ENCODE measurements at places on chromosomes 7 and 10.

DNA sequence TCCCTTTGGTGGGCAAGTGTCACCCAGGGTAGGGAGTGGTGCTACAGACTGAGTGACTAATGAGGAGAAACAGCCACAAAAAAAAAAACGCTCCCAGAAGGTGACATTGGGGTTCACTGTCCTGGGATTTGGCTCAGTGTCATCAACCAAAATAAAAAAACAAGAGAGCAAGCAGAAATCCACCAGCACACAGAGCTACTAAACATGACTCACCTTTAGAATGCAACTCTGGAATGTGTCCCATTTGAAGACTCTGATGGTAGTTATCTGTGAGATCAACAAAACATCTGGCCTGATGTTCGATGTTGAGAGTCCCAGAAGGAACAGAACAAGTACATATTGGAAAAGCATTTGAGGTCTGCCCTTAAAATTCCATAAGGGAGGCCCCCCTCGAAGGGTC lies 200.3 kb upstream of the LYZL2 start:
- no peak for DNase-seq

GRCh38 chr10:11898033-11898371 lies 74.8 kb downstream of the PROSER2 start:
- no peak for DNase-seq

- DNase-seq = no peak
Measured at GRCh38 chr10:101938305-101939007, 94.9 kb upstream of the KCNIP2 start.

- DNase-seq = peak; percentile 30
Measured at GRCh38 chr10:100346351-100346764, 675 bp upstream of the SCD start.

DNA sequence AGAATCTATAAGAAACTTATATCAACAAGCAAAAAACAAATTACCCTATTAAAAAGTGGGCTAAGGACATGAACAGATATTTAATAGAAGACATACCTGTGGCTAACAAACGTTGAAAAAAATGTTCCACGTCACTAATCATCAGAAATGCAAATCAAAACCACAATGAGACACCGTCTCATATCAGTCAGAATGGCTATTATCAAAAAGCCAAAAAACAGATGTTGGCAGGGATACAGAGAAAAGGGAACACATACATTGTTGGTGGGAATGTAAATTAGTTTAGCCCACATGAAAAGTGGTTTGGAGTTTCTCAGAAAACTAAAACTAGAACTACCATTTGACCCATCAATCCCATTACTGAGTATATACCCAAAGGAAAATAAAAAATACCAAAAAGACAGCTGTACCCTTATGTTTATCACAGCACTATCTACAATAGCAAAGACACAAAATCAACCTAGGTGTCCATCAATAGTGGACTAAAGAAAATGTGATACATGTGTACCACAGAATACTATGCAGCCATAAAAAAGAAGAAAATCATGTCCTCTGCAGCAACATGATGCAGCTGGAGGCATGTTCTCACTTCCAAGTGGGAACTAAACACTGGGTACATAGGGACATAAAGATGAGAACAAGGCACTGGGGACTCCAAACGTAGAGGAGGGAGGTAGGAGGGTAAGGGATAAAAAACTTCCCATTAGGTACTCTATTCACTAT lies 83.8 kb upstream of the TMEM168 start:
- DNase-seq = no peak

GRCh38 chr7:4434306-4434705 lies 247.8 kb upstream of the FOXK1 start:
- no peak for DNase-seq

GRCh38 chr7:92645114-92646061 lies 55.2 kb upstream of the FAM133B start:
- no peak for DNase-seq

GRCh38 chr10:35762311-35763030 lies 120.4 kb upstream of the FZD8 start:
- no peak for DNase-seq

DNA sequence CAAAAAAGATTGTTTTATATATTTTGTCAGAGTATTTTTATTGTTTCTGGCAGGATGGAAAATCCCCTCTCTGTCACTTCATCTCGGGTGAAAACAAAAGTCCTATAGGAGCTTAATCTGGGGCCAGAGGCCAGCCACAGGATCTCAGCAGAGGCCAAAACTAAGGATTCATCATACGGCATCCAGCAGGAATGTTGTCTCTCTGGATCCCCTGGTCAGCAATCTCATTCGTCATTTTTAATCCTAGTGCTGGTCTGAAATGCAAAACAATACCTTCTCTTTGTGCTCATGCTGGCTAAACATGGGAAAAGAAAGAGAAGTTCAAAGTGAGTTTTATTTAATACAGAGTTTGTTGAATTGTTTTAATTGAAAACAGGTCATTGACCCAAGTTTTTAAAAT lies 482.5 kb upstream of the AUTS2 start:
- no peak for DNase-seq

DNA sequence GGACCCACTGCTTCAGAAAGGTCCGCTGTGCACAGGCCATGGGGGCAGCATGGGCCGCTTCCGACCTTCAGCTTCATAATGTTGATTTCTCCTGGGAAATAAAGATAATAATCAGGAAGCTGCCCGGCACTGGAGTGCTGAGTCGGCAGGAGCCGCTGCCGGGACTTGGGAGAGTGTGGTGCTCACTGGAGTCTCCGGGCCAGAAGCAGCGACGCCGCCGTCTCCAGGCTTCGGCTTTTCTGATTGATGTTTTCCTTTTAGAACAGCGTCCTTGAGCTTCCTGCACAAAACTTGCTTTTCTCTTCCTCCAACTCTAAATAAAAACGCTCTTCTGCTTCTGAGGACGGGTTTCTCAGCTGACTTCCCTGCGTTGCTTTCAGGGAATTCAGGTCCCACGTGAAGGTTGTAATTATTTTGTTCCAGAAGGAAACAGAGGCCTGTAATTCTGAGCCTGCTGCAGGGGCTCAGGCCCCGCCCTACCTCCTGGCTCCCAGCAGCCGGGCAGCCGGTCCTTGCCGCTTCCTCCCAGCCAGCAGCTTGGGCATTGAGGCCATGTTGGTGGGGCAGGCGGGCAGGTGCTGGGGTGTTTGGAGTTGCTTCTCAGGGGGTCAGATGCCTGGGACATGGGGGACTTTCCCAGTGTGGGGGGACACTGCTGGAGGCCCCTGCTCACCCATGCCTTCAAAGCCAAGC lies 14.7 kb downstream of the PWWP2B start:
- no peak for DNase-seq

GRCh38 chr7:77416621-77417371 lies 647 bp upstream of the GSAP start:
- DNase-seq = peak; percentile 53

DNA sequence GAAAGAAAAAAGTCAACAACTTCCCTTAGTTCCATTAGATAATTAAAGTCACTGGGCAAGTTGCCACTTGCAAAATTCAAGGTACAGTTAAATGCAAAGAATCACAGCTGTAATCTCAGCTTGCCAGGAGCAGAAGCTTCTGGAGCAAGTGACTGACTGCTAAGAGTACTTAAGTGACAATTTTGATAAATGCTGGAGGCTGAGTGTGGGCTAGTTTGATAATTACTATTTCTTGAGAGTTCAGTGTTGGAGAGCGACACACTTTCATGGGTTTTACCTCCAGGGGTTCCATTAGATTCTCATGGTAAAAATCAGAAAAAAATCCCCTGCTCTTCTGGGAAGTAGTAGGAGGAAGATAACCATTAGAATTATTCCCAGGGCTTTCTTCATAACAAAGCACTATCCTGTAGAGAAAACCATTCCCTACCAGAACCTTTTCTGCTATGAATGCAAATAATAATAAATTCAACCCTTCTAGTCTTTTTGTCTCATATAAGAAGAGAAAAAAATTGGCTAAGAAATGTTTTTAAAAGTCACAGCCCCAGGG lies 486.3 kb downstream of the POM121L12 start:
- no peak for DNase-seq

DNA sequence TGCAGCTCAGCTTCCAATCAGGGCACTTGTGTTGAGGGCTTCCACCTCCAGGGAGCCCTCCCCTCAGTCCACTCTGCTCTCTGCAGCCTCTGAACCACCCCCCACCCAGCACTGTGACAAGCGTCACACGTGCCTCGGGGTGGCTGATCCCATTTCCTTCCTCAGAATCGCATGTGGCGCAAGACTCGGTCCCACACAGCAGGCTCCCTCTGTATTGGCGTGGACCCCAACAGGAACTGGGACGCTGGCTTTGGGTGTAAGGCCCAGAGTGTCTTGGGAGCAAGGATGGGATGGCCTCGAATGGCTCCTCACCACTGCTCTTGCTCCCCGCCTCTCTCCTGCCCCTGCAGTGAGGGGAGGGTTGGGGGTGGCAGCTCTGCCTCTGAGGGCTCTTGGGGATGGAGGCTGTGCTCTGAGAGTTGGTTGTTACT lies 4.1 kb downstream of the CPA1 start:
- no peak for DNase-seq

GRCh38 chr7:88670536-88670935 lies 89.0 kb upstream of the ZNF804B start:
- no peak for DNase-seq

DNA sequence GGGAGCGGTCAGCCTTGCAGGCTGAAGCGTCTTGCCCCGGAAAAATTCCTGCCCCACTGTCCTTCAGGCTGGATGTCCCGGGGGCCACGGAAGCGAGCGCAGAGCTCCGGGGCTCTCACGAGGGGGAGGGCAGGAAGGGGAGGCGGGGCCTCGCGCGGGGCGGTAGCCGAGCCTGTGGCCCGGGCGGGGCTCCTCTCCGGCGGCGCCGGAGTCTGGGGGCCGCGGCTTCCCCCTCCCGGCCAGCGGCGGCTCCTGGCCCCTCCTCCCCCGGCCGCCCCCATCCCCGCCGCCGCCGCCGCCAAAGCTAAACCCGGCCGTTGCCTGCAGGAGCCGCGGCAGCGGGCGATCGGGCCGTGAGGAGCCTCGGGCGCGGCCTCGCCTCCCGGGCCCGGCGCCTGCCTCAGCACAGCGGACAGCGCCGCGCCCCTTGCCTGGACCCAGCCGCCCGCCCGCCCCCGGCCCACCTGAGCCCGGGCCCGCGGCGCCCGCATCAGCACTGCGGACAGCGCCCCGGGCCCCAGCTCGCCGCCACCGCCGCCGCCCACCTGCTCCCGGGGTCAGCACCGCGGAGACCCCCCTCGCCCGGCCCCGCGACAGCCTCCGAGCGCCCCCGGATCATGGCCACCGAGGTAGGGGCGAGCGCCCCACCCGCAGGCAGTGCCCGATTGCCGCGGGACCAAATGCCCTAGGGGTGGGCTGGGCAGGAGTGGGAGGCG lies at the start of gene GOLGA7B:
GOLGA7B (plus strand) TSS at position 157 of the 716 bp plus-strand sequence; CDS start at position 618, 461 bp downstream.
- DNase-seq = peak; percentile 7

DNA sequence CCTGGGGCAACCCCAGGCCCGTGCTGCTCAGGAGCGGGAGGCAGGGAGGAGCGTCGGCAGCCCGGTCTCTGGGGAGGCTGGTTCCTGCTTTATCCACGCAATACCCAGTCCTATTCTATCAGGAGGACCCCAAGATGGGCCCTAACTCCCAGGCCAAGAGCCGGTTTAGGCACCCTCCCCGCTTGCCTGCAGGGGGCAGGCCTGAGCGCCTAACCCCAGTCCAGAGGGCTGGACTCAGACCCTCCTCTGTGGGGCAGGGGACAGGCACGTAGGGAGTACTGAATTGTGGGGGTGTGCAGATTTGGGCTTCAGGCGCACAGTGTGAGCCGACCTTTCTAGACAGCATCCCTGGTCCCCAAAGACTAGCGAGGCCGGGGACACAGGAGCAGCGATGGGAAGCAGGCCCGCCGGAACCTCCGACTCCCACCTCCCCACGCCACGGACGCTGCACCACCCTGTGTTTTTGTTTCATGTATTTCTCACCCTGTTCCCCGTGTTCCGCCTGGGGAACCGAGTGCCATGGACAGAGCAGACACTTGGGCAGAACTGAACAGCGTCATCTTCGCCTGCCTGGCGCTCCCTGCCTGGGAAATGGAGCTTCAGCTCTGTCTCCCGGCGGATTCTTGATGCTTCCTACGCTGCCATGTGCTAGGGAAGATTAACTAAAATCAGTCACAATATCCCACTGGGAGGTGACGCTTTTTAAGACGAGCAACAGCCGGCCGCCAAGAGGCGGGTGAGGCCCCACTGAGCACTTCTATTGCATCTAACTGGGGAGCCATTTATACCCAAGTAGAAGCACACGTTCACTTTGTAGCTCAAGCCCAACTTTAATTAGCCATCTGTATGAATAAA lies 5.3 kb downstream of the NUDT1 start:
- DNase-seq = no peak

- DNase-seq = no peak
Measured at GRCh38 chr7:92994901-92995300, 122.9 kb downstream of the SAMD9 start.

GRCh38 chr10:11795101-11795920 lies 27.8 kb upstream of the PROSER2 start:
- no peak for DNase-seq

GRCh38 chr10:49398000-49398861 lies 2.3 kb upstream of the DRGX start:
- no peak for DNase-seq

GRCh38 chr7:10804770-10805169 lies 168.9 kb upstream of the PHF14 start:
- DNase-seq = no peak

GRCh38 chr7:138023618-138024342 lies 21.9 kb upstream of the CREB3L2 start:
- no peak for DNase-seq

- no peak for DNase-seq
Measured at GRCh38 chr7:151537818-151538561, 18.3 kb upstream of the RHEB start.

DNA sequence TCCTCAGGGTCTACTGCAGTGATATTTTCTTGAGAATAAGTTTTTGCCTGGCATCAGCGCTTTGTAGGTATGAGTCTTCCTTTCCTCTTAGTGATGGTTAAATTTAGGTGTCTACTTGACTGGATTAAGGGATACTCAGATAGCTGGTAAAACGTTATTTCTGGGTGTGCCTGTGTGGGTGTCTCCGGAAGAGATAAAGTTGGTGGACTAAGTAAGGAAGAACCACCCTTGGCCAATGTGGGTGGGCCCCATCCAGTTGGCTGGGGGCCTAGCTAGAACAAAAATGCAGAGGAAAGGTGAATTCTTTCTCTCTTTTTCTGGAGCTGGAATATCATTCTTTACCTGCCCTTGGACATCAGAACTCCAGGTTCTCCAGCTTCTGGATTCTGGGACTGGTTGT lies 138.8 kb downstream of the ADCYAP1R1 start:
- no peak for DNase-seq

DNA sequence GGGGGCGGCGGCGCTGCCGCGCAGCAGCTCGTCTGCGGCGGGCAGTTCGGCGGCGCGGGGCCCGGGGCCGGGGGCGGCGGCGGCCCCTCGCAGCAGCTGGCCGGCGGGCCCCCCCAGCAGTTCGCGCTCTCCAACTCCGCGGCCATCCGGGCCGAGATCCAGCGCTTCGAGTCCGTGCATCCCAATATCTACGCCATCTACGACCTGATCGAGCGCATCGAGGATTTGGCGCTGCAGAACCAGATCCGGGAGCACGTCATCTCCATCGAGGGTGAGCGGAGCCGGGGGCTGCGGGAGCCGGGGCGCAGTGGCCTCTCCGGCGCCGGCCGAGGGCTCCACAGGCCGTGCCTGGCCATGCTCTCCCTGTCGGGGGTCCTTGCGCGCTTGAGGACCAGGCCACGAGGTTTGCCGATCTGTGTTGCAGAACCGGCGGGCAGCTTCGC lies 548 bp downstream of the AGAP3 start:
- DNase-seq = no peak

- no peak for DNase-seq
Measured at GRCh38 chr10:132715776-132716680, 69.9 kb downstream of the NKX6-2 start.

GRCh38 chr7:51045319-51046102 lies 262.8 kb upstream of the GRB10 start:
- no peak for DNase-seq

- no peak for DNase-seq
Measured at GRCh38 chr10:92845921-92846320, 2.4 kb upstream of the EXOC6 start.

GRCh38 chr7:69515495-69516212 lies 82.6 kb upstream of the AUTS2 start:
- no peak for DNase-seq

Data from NCI-H1930 (cell line).